Lung (tissue), 17 donors: ENCODE measurements at places on chromosomes 16 and 17. TPM values are rescaled to one million over a fixed set of nuclear protein-coding genes. Genes with fewer than 3 reads are reported as not detected.

DNA sequence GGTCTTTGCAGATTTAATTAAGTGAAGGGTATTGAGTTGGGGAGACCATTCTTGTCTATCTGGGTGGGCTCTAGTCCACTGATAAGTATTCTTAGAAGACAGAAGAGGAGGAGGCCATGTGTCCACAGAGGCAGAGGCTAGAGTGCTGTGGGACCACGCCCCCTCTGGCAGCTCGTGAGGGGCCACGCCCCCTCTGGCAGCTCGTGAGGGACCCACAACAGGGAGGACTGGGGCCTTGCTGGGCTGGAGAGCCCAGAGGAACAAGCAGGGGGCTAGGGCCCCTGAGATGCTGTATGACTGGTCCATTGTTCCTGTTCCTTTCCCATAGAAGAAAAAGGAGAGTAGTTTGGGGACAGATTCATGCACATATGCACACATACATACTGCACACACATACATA, 106.8 kb downstream of the METRNL start:
- peak; percentile 70 for DNase-seq

- DNase-seq: no peak
These were observed 732.0 kb upstream of the KIF2B start for GRCh38 chr17:53090770-53091169.

DNA sequence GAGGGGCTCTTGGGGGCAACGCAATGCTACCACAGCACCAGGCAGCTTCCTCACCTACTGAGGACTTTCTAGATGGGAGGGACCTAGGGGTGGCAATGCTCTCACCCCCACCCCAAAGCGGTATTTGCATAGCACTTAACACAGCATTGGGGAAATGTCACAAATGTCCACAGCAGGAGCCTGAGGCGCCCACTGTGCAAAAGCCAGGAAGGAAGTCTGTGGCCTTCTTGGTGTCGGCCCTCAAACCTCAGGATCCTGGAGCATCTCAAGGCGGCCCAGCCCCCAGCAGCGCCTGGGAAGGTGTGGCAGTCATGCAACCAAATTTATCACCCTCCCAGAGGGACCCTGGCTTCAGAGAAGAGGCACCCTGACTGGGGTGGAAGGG, 45.3 kb downstream of the WNT3 start:
- no peak for DNase-seq

DNA sequence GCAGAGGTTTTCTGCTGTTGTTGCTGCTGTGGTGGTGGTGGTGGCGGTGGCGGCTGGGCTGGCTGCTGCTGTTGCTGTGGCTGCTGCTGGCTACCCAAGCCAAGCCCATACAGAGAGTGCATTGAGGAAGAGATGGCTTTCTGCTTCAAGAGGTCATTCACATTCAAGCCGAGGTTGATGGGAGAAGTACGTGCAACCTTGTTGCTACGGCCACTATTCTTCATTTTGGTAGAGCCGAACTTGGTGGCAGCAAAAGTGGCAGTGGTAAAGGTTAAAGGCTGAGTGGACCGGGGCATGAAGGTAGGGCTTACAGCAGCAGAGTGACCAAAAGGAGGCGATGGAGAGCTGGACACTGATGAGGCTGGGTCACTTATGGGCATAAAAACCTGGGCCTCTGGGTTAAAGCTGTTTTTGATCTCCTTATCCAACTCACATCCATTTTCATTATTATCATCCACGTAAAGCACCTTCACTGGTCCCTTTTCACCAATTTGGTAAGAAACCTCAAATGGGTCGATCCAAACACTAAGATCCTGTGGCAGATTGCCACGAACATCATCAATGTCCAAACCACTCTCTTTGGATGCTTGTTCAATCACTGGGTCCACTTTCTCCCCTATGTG, 2.8 kb downstream of the TOB1 start:
- DNase-seq: no peak

GRCh38 chr16:85611444-85612190, 1.5 kb upstream of the GSE1 start:
- DNase-seq: peak; percentile 87

DNA sequence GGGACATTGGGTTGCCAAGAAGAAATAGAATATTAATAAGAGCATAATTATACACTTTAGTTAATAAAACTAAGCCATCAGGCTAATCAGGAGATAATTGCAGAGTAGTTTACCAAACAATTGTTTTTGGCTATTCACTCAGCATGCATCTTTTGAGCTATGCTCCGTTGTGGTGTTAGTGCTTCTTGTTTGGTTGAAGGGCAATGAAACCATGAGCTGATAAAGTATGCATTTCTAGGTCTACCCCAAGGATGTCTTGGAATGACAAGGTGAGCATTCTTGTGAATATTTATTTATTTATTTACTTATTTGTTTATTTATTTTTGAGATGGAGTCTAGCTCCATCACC, 6.4 kb downstream of the HLF start:
- no peak for DNase-seq

- no peak for DNase-seq
These were observed 38.9 kb upstream of the PLCG2 start for GRCh38 chr16:81740169-81740568.

- no peak for DNase-seq
These were observed 30.4 kb upstream of the NFAT5 start for GRCh38 chr16:69535123-69536050.

DNA sequence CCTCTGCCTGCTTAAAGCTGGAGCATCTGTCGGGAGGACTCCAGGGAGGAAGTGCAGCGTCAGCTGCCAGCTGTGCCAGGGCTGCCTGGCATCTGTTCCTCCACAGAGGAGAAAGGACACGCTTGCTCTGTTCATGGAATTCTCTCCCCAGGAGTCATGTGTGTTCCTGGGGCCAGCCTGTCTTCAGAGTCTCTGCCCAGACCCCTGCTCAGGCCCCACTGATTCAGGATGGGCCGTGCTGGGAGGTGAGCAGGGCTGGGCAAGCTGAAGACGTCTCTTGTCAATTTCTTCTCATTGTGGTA, 24.2 kb downstream of the CRISPLD2 start:
- DNase-seq: no peak

Gene SOX9
- total RNA-seq: 19.2 TPM

DNA sequence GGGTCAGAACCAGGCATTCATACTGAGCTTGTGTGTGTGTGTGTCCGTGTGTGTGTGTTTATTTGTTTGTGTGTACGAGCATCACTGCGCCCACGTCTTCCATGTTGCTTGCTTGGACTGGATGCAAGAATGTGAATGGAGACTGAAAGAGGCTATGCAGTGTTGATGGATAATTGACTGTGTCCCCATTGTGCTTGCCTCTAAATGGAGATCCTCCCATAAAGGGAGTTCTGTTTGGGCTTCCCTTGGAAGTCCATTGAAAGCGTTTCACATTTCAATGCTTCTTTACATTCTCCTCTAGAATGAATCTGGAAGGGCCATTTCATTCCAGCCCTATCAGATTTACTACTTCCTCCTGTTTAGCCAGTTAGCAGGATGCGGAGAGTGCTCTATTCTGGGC, 124.0 kb downstream of the GP2 start:
- DNase-seq: no peak

- DNase-seq: no peak
These were observed 15.6 kb upstream of the TRIM25 start for GRCh38 chr17:56929362-56929969.

DNA sequence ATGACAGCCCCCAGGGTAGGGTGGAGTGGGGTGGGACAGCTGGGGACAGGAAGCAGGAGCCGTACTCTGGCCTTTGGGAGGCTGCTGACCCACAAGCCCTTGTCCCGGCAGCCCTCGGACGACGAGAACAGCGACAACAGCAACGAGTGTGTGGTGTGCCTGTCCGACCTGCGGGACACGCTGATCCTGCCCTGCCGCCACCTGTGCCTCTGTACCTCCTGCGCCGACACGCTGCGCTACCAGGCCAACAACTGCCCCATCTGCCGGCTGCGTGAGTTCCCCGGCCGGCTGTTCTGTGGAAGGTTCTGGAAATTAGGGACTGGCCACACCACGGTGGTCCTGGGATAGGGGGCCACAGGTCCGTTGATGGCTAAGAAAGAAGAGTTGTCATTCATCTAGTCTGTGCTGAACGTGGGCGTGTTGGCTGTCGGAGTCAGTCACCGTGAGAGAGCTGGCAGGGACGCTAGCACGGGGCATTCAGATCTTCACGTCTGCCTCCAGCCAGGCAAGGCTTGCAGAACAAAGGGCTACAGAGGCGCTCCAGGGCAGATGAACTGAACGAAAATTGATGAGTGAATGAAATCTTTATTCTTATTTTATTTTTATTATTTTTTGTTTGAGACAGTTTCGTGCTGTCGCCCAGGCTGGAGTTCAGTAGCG, 19.8 kb upstream of the NUDT16L1 start:
- no peak for DNase-seq

Gene FAM234A
- total RNA-seq: 67.1 TPM

- DNase-seq: peak; percentile 49
These were observed 700 bp downstream of the MFAP4 start for GRCh38 chr17:19386051-19386929.

DNA sequence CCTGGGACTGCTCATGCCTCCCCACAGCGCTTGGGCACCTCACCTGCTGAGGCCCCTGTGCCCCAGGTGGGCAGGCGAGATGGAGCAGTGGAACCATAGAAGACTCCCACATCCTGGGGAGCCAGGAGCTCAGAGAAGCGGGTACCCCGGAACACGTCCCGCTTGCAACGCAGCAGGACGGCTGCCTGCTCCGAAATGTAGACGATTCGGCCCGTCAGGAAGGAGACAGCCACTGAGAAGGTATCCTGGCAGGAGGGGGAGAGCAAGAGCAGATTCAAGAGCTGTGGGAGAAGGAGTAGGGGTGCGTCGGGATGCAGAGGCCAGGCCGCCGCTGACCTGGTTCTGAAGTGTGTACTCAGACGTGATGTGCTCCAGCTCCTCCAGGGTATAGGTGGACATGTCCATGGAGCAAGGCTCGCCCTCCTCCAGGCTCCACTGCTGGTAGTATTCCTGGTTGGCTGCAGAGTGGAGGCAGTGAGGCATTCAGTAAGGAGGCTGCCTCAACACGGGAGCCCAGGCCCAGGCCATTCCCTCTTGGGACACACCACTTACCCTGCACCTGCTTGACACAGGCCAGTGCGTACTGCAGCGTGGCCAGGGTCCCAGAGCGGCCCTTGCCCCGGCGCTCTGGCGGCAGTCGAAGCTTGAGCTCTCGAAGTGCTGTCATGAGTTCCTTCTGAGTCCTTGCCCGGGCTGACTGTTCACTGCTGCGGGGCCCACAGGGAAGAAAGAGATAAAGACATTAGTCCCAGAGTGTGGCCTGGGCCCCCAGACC, 2.6 kb downstream of the PER1 start:
- no peak for DNase-seq

DNA sequence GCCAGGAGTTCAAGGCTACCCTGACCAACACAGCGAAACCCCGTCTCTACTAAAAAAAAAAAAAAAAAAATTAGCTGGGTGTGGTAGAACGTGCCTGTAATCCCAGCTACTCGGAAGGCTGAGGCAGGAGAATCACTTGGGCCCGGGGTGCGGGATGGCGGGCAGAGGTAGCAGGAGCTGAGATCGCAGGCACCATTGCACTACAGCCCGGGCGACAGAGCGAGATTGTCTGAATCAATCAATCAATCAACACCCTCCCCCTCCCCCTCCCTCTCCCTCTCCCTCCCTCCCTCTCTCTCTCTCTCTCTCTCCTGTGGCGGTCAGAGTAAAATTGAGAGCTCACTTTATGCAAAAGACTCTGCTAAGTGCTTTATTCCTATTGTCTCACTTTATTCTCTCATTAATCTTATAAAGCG, 1.2 kb downstream of the HSDL1 start:
- no peak for DNase-seq

GRCh38 chr17:75151930-75152329, 2.4 kb downstream of the JPT1 start:
- DNase-seq: peak; percentile 65

- DNase-seq: peak; percentile 88
These were observed 58.0 kb upstream of the GSE1 start for GRCh38 chr16:85554889-85555718.

Gene GIT1
- 49.9 TPM for total RNA-seq

Gene HSD11B2
- 6.8 TPM for total RNA-seq

DNA sequence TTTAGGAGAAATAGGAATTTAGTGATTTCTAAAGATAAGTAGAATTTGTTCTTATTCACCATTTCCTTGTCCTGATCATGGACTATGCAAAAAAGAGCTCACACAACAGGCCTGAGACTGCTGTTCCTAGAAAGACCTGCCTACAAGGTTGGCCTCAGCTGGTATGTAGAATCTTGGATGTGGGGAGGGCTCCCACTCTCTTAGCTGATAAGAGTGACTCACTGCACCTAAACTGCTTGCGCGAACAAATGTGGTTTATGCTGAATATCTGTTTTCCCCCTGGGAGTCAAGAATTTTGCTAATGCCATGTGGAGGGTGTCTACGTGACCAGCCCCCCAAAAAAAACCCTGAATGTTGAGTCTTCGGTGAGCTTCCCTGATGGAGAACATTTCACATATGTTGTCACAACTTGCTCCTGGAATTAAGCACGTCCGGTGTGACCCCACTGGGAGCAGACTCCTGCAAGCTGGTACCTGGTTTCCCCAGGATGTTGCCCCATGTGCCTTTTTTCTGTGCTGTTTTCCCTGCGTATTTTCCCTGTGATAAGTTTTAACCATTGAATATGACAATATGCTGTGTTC, 68.8 kb upstream of the HSBP1 start:
- no peak for DNase-seq

GRCh38 chr17:66449418-66449977, 147.1 kb downstream of the PRKCA start:
- DNase-seq: no peak

Gene CX3CL1
- 38.6 TPM for total RNA-seq

Gene TBC1D3H
- total RNA-seq: not detected

DNA sequence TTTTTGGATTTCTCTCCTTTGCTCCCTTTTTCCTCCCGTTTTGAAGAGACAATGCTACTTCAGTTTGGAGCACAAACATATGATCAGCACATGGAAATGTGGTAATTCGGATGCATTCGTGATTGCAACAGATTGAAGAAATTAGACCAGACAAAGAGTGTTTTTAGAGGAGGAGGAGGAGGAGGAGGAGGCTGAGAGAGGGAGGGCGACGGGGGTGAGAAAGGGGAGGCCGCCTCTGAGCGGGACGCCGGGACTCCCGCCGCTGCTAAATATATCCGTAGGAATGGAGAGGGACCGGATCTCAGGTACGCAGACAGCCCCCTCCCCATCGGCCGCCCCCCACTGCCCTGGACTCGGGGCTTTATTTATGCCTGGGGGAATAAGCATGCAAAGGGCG, 179.3 kb downstream of the SEC14L1 start:
- no peak for DNase-seq

GRCh38 chr16:73878611-73879010, 418.0 kb upstream of the PSMD7 start:
- DNase-seq: peak; percentile 93

GRCh38 chr17:43591779-43592562, 45.8 kb upstream of the ETV4 start:
- peak; percentile 82 for DNase-seq

DNA sequence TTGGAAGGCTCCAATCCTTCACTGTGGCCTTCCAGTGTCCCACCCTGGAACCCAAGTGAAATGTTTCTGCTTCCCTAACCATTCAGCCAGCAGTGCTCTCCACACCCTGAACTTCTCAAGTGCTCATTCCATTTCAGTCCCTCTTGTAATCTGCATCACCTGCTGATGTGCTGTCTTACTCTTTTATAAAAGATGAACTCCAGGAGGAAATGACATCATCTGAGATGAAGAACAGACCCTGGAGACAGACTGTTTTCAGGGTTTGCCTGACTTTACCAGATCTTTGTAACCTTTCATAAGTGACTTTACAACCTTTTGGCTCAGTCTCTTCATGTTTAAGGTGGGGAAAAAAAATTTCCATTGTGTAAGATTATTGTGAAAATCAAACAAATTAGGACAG, 61.3 kb downstream of the CNTNAP4 start:
- DNase-seq: no peak

Gene GAST
- total RNA-seq: not detected
